Fibroblast of skin of right quadriceps (primary cell): ENCODE measurements at places on chromosomes 5 and 9.

DNA sequence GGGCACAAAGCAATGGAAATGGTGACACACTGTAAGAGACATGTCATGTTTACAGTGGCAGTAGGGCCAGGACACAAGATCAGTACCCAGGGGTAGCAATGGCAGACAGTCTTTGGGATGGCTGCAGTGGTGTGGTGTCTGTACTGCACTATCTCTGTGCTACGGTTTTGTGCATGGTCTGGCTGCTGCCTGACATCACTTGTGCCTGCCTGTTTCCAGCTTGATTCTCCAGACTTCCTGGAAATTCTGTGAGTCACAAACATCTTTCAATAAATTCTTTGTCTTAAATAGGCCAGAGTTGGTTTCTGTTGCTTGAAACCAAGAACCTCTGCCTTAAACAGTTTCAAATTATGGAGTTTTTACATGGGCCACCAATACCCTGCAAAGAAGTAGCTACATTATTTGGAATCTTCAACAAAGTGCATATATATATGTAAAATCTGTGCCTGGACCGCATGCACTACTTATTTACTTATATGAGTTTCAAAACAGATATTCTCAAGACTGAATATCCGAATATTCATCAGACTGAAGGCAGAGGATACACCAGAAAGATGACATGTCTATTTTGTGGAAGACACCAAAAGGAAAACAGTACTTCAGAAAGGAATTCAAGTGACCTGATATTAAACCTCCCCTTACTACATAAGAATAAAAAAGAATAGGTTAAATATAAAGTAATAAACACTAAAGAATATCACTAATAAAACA is 188.1 kb downstream of the RFX3 start:
- peak; percentile 67 for DNase-seq

DNA sequence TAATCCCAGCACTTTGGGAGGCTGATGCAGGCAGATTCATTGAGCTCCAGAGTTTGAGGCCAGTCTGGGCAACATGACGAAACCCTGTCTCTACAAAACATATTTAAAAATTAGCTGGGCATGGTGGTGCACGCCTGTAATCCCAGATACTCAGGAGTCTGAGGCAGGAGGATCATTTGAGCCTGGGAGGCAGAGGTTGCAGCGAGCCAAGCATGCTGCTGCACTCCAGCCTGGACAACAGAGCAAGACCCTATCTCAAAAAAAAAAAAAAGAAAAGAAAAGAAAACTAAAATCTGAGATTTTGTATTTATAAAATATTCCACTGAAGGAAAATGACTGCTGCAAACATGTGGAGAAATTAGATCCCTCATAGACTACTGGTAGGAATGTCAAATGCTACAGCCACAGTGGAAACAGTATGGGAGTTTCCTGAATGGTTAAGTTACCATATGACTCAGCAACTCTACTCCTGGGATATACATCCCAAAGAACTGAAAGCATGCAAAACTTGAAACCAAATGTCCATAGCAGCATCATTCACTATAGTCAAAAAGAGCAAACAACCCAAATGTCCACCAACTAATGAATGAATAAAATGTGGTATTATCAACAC is 106.1 kb downstream of the UBAP2 start:
- peak; percentile 88 for DNase-seq

- DNase-seq: no peak
Measured at GRCh38 chr5:96470785-96471184, 37.7 kb upstream of the PCSK1 start.

- DNase-seq: no peak
Measured at GRCh38 chr5:148267962-148268361, 632 bp upstream of the SPINK13 start.

DNA sequence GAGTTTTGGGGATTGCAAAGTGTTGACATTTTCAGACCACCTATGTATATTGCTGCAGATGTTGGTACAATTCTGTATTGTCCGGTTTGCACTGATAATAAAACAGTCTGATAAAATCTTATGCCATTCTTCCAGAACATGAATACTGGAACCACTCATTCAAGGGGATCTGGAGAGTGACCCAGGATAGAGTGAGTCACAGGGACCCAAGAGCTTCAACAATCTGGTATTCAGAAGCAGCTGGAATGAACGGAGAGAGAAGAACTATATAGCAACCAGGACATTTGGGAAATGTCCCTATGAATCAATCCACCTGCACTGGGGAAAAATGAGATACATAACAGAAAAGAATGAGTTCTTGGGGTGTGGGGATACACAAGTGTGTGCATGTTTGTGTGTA is 73.3 kb downstream of the SH3TC2 start:
- no peak for DNase-seq

DNA sequence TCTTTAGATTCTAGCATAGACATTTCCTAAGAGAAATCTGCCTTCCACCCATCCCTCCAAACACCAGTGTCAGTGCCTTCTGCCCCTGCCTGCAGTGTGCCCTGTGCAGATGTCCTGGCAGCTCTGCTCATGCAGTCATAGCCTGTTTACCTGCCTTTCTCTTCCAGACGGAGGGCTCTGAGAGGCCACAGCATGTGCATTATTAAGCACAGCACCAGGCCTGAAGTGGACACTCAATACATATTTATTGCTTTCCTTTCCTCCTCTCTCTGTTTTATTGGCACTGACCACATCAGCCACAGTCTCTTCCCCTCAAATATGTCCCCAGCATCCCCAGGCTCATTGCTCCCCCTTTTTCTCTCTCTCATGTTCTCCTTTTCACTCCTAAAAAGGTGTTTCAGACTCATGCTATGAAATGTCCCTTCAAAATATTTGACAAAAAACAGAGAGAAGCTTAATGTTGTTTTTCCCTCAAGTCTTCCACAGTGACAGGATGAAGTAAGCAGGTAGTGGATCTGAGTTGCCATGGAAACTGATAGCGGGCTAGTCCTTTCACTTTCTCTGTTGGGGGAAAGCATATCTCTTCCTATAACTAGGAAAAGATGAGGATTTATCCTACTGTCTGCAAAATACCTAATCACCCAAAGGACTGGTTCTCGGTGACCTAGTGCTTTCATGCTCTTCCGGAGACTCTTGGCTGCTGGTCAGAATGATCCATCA is 100.9 kb downstream of the ATP10B start:
- DNase-seq: no peak

- DNase-seq: no peak
Measured at GRCh38 chr5:97751540-97751939, 568.5 kb upstream of the RIOK2 start.

- peak; percentile 91 for DNase-seq
Measured at GRCh38 chr9:121322037-121322736, 47.9 kb downstream of the STOM start.

DNA sequence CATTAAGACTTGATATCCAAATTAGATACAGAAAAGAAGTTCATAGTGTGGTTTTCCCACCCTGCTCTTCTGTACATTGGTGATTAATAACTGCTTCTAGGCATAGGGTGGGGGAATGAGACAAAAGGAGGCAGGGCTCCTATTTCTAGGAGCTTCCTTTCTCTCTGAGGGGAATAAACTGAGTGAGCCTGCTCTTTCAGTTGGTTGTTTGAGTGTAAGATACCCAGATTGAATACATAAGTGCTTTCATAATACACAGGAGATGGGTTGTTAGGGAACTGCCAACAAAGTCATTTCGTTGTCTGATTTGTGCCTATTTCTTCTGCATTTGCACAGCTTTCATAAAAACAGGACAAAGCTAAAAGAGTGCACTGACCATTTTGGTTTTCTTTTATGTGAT is 48.9 kb upstream of the TTC23L start:
- no peak for DNase-seq

- peak; percentile 99 for DNase-seq
Measured at GRCh38 chr9:78296893-78297671, at the start of gene PSAT1. PSAT1 (plus strand) TSS chr9:78297125; CDS start chr9:78297211, 86 bp downstream.
